ENCODE measurements at places on chromosomes 1 and 21.

DNA sequence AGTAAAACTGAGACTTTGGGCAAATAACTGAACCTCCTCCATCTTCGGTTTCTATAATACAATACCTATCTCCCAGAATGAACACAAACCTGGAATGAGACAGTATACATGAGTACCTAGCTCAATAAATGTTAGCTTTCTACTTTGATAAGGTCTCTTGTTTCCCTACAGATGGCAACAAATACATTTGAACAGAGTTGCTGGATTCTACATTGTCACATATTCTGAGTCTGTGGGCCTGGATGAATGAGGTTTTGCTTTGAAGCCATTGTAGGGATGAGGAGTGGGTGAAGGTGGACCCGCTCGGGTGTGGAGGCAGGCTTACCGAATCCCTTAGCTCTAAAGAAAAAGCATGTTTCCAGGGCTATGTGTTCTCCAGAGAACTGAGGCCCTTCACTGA lies 13.9 kb upstream of the FYB2 start:
- no peak for DNase-seq

DNA sequence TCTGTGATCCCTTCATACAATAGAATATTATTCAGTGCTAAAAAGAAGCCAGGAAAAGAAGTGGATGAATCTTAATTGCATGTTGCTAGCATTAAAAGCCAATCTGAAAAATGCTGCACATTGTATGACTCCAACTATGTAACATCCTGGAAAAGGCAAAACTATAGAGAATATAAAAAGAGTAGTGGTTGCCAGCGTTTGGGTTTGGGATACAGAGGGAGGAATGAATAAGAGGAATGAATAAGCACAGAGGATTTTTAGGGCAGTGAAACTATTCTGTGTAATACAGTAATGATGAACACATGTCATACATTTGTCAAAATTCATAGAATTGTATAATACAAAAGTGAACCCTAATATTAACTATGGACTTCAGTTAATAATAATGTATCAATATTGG lies 42.5 kb downstream of the GPR88 start:
- DNase-seq, result peak; percentile 44

- DNase-seq, result no peak
Observed at GRCh38 chr1:231887166-231887565, 260.6 kb downstream of the DISC1 start.

DNA sequence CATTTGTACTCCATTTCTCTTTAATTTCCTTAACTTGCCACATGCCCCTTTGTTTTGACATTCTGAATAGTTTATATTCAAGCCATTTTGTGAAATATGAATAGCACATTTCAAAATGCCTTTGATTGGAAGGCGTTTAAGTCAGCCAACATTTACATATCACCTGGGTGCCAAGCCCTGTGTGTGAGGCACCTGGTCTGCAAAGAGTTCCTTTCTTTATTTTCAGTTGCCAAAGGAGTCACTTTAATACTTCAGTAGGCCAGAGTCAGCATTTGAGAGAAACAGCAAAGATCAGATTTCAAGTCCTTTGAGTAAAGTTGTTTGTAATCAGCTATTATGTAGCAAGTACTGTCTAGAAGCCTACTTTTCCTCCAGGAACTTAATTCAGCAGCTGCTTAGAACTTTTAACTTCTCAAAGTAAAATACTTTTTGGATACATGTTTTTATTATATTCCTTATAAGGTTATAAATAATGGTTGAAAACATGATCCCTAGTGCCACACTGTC lies 70.8 kb downstream of the DTL start:
- no peak for DNase-seq

DNA sequence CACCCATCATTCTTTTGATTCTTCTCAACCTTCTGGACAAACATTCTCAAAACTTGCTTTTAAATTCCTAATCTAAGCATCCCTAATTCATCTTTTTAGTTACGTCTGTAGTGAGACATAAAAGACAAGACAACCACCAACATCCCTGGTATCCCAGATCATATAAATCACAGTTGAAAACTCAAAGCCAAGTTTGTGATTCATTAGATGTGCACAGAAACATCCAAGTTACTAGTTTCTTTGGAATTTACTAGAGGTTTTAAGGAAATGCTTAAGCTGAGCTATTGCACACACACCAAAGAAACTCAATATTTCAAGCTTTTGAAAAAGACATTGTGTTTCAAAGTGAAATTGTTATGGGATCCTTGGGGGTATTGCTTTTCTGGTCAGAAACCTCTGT lies 47.6 kb downstream of the ATP6V1G3 start:
- peak; percentile 63 for DNase-seq

DNA sequence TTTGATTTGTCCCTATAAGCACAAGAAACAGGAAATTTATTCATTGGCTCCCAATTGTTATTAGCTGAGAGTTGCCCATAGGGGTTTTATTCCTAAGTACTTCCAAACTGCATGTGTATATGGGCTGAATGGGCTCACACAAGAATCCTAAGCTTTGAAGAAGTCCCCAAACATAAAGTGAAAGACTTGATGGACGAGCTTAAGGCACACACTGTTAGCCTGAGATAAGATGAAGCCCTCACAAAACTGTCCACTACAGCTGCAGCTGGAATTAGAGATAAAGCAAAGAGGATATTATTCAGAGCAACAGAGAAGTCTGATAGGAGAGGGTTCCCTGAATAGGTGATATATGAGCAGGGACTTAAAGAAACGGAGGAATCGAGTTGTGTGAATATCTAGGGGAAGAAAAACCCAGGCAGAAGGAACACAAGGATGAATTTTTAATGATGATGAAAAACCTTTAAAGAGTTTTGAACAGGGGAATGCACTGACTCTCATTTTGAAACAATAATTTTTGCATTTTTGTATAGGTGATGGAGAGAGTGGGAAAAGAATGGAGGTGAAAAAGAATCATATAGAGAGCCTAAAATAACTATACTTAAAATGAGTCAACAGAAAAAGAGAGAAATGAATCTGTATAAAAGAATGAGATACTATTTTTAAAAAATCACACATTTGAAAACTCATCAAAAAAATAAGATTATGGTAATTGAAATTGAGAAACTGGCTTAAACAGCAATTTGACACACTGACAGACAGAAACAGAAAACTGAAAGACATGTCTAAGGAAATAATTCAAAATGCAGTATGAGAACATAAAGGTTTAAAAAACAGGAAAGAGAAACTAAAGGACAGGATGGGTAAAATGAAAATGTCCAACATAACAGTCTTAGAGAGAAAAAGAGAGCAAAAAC lies 133.6 kb upstream of the POGK start:
- DNase-seq, result no peak

- DNase-seq, result peak; percentile 48
Observed at GRCh38 chr1:2135441-2135841, 59.1 kb downstream of the FAAP20 start.

DNA sequence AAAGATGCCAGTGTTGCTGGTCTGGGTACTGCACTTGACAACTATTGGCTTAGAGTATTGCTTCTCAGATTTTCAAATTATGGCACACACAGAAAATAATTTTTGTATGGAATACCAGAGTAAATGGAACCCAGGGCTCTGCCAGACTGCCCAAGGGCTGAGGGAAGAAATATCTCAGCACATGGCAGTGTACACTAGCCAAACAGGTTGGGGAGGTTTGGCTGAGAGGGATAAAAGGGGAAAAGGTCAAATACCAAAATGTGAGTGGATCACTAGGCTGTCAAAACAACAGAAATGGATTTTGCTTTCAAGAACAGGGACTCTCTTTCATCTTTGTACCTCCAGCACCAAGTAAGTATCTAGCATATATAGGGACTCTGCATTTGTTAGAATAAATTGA lies 3.0 kb upstream of the RGS8 start:
- no peak for DNase-seq

DNA sequence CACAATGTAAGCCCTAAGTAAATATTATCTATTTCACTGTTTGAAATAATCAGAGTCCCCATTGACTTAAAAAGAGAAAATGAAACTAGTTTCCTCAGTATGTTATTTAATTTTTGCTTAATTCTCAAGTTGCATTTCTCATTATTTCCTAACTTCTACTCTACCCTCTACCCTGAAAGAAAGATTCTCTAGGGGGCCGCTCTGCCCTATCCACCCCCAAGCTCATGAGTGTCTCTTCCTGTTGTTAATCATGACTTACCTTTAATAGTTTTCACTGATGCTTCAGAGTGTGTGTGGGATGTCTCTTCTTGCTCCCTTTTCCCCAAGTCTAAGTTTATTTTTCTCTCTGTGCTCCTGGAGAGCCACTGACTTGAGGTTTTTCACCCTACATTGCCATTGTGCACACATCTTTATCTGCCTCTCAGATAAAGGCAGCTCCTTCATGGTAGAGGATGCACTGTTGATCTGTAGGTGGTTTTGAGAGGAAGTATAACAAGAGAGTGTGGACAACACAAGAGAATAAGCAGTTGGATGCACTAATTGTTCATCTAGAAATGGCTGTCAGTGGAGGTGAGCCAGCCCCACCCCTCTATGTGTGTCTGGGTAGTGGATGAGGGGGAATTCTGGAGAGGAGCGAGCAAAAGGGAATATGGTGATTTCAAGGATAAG lies 261.7 kb downstream of the CHRM3 start:
- no peak for DNase-seq

DNA sequence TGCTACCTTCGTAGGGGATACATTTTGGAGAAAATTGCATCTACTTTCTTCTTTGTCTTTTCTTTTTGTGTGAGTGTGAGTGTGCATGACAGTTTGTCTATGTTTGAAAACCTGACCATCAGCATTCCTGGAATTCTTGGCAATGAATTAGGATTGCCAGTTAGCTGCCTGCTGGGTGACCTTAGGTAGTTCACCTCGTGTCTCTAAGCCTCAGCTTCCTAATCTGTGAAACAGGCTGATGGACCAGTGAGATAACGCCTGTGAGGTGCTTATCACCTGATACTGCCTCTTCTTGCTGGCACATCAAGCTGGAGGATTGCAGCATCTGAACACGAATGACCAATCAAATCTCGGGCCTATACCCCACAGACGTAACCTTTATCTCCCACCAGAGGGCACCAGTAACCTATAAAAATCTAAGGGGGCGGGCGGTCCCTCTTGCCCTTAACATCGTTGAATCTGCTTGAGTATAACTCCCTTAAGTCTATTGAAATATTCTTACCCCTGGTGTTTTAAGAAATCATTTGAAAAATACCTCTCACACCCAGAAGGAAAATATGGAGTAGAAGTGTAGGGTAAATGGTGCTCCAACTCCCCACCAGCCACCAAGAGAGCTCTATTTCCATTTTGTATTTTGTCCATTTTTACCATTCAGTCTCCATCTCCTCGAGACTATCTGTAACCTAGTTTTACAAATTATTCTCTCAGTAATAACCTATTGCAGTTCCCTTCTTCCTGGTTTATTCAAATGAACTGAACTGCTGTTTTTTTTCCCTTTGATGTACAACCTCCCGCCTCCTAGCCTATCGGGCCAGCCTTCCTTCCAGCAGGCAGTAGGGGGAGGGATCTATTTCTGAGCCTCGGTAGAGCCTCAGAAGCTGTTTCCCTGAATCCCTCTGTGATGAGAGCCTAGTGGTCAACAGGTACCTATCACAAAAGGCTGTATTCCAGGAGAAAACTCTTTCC lies 49.7 kb downstream of the MDM4 start:
- peak; percentile 43 for DNase-seq

GRCh38 chr1:202836623-202837403 lies 26.1 kb downstream of the PCAT6 start:
- no peak for DNase-seq
